ENCODE measurements at places on chromosomes 7 and 10. TPM values are rescaled to one million over a fixed set of nuclear protein-coding genes. Genes with fewer than 3 reads are reported as not detected.
A peak's percentile ranks its signal among the peaks of the same experiment; 100 is the strongest.

Gene ZNF655
- 98.4 TPM for total RNA-seq

Gene ZNF775
- total RNA-seq: 12.1 TPM

Gene IFIT1B
- not detected for total RNA-seq

Gene ASCC1
- total RNA-seq: 37.3 TPM

Gene HYAL4
- total RNA-seq: not detected

Gene CCAR1
- 60.3 TPM for total RNA-seq

Gene TLX1
- not detected for total RNA-seq

DNA sequence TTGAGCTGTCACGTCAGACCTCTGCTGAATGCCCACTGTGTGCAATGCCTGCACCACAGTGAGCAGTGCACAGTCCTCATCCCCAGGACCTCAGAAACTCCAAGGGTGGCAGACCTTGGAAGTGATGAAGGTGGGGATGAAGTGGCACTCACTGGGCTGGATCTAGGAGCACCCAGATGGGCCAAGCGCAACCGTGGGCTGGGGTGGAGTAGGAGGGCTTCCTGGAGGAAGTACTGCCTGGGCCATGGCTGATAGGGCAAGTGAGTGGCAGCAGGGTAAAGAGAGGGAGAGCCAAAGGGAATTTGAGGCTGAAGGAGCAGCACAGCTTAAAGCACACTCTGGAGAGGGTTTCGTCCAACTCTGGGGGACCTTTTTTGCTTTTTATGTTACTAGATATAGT lies 52.3 kb downstream of the RBM20 start:
- DNase-seq: no peak

GRCh38 chr10:117461766-117462423 lies 80.7 kb upstream of the EMX2 start:
- peak; percentile 74 for DNase-seq

- DNase-seq: peak; percentile 63
These were observed 187.4 kb upstream of the TMEM72 start for GRCh38 chr10:44723619-44724325.

- DNase-seq: no peak
These were observed 518 bp downstream of the AGFG2 start for GRCh38 chr7:100539436-100540006.

GRCh38 chr10:80156216-80156615 lies 23.7 kb downstream of the PLAC9 start:
- no peak for DNase-seq

DNA sequence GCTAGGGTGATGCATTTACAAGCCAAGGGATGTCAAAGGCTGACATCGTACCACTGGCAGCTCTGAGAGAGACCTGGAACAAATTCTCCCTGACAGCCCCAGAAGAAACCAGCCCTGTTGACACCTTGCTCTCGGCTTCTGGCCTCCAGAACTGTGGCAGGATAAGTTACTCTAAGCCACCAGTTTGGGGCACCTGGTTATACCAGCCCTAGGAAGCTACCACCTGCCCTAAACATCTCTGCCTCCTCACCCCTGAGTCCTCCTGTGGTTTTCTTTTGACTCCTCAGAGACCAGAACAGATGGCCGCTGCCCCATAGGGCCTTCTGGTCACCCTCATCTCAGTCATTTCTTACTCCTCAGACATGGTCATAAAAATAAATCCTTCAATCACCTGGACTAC lies 107.4 kb downstream of the CPXM2 start:
- no peak for DNase-seq

DNA sequence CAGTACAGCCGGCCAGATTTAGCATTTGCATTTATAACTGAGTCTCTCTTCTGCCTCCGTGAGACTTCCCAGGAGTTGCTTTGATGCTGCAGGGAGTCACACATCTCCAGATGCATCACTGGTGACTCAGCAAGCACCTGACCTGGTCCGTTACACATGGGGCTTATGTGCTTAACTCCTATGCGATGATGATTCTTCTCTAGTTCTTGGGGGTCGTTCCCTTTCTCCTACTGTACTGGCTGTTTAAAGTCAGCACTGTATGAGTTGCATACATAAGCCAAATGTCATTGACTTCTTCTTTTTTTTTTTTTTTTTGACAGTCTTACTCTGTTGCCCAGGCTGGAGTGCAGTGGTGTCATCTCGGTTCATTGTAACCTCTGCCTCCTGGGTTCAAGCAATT lies 13.0 kb upstream of the AKR1E2 start:
- DNase-seq: peak; percentile 94

DNA sequence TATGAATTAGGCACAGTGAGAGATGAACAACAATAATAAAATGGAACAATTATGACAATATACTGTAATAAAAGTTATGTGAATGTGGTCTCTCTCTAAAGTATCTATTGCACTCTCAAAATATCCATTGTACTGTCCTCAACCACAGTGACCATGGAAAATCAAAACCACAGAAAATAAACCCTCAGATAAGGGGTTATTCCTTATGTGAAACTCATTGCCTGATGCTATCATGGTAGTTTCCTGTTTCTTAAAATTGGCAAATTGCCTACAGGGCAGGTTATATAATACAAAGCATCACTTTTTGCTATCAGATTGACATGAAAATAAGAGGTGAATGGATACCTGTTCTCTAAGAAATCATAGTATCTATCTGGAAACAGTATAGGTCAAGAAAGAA lies 3.8 kb downstream of the MCM10 start:
- no peak for DNase-seq

DNA sequence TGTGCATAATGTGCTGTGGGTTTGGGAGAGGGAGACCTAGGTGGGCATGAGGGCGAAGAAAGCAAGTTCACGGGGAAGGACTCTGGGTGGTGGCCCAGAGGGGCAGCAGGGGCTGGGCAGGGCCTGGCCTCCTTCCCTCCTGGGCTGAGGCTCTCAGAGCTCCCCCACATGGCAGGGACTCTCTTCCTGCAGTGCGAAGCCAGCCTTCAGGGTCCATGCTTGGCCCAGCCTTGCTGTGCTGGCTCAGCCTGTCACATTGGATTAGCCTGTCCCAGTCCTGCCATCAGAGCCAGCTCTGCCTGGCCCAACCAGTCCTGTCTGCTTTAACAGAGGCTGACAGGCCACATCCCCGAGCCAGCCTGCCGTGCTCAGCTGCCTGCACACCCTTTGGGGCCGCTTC lies 20.4 kb upstream of the ZNF488 start:
- no peak for DNase-seq

DNA sequence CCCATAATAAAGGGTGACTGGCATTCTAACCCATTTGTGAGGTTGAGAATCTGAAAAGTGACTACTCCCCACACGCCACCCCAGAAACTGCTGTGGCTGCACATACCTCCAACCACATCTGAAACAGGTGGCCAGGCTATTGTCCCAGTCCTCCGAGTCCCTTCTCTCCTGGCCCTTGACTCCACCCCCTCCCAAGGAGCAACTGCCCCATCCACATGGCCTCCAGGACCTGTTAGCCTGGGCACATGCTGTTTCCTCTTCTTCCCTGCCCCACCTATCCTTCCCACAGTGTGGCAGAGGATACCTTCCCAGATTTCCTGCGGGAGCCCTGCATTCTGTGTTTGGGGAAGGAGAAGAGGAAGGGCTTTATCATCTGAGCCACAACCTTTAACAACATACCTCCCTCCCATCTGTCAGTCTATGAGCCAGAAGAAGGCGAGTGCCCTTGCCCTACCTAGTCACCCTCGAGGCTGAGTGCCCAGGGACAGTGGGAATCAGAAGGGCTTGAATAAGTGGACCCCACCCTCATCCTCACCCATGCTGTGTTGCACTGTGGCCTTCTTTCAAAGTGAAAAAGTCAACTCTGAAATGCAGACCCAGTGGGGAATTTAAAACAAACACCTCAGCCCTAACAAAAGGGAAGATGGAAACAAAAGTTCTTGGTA lies 11.9 kb downstream of the STEAP1B start:
- DNase-seq: no peak

GRCh38 chr10:10492420-10492819 lies 525.3 kb upstream of the CELF2 start:
- no peak for DNase-seq

GRCh38 chr10:43000021-43000411 lies 76.9 kb upstream of the RET start:
- DNase-seq: no peak

DNA sequence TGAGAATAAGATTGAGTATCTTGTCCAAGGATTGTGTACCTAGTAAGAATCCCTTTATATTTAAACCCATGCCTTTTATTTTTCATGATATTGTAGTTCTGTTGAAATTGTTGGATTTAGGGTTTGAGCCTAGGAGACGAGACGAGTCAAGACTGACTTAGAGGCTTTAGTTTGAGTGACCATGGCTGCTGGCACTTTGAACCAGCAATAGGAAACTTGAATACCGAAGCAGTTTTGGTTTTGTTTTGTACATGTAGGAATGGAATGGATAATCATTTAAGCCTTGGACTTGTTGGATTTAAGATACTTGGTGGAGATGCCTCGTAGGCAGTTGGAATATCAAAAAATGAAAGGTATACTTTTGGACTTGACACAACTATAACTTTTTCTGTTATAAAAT lies 229.0 kb downstream of the BICC1 start:
- DNase-seq: peak; percentile 69
